ENCODE measurements at places on chromosomes 12 and 14.

- peak; percentile 61 for DNase-seq
Observed at GRCh38 chr12:47838286-47838931, 18.7 kb upstream of the HDAC7 start.

DNA sequence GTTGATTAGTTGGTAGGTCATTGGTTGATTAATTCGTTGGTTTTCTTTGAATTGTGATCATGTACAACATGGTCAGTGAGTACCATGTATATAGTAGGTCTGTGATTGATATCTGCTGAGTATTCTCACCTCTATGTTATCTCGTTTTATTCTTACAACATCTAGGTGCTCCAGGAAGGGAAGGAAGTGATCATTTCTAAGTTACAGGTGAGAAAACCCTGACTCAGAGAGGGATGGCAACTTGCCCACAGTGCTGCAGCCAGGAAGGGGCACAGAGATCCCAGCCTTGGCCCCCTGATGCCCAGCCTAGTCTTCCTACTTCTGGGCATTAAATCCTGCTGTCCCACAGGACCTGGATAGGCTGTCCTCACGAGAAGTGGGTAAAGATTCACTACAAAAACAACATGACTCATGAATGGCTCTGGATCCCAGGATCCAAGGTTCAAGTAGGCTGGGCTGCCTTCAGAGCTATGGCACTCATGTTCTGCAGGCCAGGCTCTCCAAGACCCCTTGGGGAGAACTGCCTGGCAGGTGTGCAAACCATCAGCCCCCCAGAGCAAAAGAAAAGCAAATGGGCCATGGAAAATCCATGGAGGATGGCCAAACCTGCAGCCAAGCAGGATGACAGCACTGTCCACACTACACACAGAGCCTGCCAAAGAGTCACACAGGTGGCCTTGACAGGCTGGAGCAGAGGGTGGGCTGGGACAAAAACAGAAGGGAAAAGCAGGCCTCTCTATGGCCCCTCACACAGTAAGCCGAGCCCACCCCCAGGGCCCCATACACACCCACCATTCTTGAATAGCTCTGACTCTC lies 146.2 kb downstream of the BCL11B start:
- DNase-seq: no peak

DNA sequence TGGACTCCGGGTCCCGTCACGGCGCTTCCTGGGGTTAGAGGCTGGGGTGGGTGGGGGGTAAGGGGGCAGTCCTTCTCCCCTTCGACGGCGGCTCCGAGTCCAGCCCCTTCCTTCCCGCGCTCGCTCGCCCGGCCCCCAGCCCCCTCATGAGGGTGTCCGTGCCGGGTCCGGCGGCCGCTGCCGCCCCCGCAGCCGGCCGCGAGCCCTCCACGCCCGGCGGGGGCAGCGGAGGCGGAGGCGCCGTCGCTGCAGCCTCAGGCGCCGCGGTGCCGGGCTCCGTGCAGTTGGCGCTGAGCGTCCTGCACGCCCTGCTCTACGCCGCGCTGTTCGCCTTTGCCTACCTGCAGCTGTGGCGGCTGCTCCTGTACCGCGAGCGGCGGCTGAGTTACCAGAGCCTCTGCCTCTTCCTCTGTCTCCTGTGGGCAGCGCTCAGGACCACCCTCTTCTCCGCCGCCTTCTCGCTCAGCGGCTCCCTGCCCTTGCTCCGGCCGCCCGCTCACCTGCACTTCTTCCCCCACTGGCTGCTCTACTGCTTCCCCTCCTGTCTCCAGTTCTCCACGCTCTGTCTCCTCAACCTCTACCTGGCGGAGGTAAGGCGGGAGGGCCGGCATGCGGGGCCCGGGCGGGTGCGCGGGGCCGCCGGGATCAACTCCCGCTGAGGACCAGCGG lies 500 bp downstream of the GPR137C start:
- DNase-seq: peak; percentile 44

- no peak for DNase-seq
Observed at GRCh38 chr14:69149461-69150244, 3.3 kb downstream of the DCAF5 start.

- DNase-seq: no peak
Observed at GRCh38 chr12:65496617-65497016, 218.1 kb downstream of the MSRB3 start.

- no peak for DNase-seq
Observed at GRCh38 chr14:20195911-20196310, 5.2 kb downstream of the OR11G2 start.

GRCh38 chr14:24399447-24399822 lies 632 bp downstream of the NYNRIN start:
- DNase-seq: peak; percentile 60

DNA sequence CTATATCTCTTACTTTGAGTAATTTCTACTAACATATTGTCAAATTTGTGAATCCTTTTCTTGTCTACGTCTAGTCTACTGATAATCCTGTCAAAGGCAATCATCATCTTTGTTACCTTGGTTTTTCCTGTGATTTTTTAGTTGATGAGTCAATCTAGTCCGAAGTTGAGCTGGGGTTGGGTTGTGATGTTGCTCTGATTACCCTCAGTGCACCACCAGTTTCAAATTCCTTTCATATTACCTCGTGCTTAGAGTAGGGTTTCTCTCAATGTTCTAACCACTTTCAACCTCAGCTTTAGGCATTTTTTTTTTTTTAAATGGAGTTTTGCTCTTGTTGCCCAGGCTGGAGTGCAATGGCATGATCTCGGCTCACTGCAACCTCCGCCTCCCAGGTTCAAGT lies 186.8 kb downstream of the BTG1 start:
- DNase-seq: no peak
